Cerebellar nuclear complex (tissue), 1 donor: ENCODE measurements at places on chromosomes 2 and 18.

GRCh38 chr2:101486258-101486701 is 11.4 kb upstream of the RFX8 start:
- DNase-seq: no peak

- no peak for DNase-seq
Measured at GRCh38 chr2:74766780-74767179, 67.1 kb upstream of the HK2 start.

GRCh38 chr2:183195998-183196409 is 71.8 kb downstream of the NUP35 start:
- no peak for DNase-seq

DNA sequence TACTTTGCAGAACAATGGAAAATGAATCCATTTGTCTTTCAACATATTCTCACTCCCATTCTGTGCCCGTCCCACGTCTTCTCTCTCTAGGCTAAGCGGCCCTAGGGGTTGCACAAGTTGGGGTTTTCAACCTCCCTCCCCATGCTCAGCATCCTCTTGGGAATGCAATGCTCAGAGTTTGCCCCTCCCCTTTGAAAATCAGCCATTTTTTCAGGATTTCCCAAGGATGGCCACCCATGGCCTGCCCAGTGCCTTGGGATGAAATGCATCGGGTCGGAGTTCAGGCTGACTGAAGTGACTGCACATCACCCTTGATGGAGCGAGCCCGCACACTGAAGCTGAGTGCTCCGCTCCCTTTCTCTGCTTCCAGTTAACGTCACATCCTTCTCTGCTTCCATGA is 87.9 kb downstream of the TNS1 start:
- DNase-seq: no peak

- no peak for DNase-seq
Measured at GRCh38 chr2:98240786-98241398, 105.4 kb upstream of the CNGA3 start.

GRCh38 chr2:32553829-32554432 is 73.9 kb upstream of the TTC27 start:
- no peak for DNase-seq

- DNase-seq: no peak
Measured at GRCh38 chr2:166614503-166614902, 120.5 kb upstream of the SCN7A start.

DNA sequence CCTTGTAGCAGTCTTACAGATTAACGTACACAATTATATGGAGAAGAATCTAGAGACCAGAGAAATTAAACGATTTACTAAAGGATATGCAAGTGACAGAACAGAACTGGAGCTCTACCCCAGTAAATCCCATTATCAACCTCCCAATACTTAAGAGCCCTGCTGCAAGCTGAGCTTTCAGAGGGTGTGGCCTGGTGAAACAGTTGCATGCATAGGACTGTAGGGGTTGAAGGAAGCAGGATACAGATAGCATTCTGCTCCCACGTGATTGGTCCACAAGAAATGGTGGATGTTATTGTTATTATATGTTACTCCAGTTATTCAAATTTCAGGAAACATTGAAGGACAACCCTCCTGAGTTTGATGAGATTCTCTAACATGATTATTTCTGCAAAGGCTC is 210.8 kb upstream of the THUMPD2 start:
- no peak for DNase-seq

DNA sequence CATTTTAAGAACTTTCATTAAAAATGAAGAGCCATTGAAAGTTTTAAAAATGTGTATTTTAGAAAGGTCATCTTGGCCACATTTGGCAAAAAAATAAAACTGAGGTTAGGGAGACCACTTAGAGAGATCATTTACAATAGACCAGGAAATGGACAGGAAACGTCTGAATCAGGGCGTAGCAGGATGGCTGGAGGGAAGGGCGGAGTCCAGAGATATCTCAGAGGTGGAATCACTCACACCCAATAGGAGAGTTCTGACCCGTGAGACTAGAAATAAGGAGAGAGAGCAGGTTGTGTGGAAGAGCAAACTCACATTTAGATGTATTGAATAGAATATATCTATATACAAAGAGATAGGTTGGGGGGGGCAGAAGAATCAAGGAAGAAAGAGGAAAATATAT is 373.4 kb downstream of the METTL4 start:
- DNase-seq: no peak

DNA sequence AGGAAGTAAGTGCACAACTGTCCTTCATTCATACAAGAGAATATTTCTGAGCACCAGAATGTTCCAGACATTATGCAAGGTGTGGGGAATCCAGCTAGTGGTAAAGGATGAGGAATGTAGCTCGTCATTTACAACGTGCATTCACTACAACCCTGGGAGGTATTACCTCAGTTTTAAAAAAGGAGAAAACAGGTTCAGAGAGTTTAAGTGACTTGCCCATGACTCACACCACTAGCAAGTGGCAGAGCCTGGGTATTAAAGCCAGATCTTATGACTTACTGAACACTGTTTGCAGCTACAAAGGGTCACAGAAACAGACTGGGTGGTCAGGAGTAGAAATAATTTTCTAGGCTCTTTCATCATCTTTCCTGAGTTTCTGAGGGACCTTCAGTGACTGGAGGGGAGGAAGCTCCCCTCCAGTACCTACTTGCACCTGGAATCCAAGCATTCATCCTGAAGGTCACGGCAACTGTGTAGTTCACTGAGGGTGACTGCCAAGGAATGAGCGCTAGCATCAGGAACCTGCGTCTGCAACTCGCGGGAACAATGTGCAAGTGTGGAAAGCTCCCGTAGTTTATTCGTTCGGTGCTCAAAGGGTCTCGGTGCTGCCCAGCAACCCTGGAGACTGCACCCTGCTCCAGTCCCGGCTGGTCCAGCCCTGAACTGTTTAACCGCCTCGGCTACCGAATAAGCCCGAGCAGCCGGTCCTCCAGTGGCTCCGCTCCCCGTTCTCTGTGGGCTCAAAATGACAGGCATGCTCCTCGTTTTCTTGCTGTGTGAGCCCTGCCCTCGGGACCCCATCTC is 647 bp downstream of the CCDC121 start:
- DNase-seq: no peak

DNA sequence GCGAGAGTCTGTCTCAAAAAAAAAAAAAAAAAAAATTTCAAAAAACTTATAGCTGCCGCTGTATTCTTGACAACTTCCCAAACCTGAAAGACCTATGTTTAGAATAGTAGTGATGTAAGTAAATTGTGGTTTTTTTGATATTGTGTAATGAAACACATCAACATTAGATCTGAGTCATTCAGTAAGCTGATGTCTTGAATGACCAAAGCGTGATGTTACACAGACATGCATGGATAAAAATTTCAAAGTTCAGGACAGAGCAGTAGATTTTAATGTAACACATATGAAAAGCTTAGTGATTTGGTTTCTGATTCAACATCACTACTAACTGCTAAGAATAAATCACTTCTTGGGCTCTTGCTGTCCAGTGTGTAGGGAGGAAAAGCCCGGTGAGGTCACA is 69.3 kb upstream of the MEX3C start:
- DNase-seq: no peak

DNA sequence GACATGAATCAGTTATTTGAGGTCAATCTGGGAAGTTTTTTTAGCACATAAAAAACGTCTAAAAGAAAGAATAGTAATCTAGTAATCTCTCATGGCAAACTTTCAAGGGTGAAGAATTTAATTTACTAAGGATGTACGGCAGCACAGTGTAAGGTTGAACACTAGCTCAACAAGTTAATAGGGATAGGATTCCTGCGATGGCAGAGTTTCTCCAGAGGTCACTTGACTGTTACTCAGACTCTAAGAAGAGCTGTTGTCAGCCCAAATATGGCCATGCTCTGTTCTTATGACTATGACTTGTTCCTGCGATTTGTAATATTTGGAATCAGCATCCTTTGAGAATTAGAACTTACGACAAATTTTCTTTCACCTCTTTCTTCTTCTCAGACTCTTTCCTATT is 553.3 kb upstream of the TNP1 start:
- no peak for DNase-seq

GRCh38 chr2:100895402-100895801 is 75.5 kb downstream of the NPAS2 start:
- DNase-seq: no peak

DNA sequence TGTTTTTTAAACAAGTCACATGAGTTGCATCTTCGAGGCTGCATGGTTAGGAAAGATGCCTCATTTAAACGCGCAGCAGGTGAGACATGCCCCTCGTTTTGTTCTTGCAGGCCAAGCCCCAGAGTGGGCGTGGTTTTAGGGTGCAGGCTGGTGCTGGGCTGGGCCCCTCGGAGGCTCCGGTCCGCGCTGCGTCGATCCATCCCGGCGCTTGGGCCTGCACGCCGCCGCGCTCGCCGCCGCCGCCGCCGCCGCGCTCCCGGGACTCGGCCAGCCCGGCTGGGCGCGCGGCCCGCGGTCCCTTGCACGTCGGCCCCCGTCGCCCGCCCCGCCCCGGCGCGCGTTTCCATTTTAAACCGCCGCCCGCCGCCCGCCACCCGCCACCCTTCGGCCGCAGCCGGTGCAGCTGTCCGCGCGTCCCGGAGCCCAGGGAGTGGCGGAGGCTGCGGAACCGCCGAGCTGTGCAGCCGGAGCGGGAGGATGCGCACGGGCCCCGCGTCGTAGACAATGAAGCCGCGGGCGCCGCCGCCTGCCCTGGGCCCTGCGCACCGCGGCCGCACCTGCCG is 175.5 kb downstream of the AGAP1 start:
- no peak for DNase-seq

DNA sequence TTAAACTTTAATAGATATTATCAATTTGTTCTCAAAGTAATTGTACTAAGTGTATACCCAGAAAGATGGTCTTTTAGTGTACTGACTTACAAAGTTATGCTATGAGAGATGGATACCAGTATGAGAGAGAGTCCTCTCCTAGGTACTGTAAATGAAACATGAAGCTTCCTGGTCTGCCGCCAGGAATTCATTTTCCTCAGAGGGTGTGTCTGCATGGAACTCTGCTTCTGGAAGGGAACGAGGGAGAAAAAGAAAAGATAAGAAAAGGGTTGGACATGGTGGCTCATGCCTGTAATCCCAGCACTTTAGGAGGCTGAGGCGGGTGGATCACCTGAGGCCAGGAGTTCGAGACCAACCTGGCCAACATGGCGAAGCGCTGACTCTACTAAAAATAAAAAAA is 2.2 kb upstream of the SSB start:
- DNase-seq: no peak

DNA sequence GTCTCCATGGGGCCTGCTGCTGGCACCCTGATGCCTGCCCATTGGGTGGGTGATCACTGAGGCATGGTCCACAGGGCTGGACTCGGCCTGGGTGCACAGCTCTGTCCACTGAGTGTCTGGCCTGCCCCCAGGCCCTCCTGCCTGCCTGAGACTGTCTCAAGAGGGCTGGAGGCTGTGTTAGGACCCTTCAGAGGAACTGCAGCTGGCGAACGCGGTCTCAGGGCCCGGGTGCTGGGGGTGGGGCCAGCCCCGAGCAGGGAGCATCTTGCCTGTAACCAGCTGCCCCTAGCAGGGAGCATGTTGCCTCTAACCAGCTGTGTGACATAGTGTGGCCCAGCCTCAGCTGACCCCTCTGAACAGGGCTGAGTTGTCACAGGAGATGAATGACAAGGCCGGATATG is 50.0 kb downstream of the TWIST2 start:
- DNase-seq: no peak

GRCh38 chr18:71116535-71116934 is 827.7 kb downstream of the SOCS6 start:
- DNase-seq: no peak

GRCh38 chr18:59509481-59510442 is 150.7 kb upstream of the LMAN1 start:
- DNase-seq: no peak

DNA sequence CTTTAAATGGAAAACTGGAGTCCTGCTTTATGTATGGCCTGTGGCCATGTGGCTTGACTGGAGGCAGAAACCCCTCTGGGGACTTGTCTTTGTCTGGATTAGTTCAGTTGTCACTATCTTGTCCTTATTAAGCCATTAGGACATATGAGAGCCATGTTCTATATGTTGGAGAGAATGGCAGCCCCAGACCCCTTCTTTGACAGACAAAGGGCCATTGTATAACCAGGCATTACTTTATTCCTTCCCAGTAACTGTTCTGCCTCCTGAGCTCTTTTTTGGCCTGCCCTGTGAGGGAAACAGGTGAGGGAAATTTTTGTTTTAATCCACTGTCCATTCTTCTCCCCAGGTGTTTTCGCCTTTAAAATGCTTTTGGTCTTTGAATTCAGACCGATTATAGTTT is 43.3 kb downstream of the FSHR start:
- DNase-seq: no peak

DNA sequence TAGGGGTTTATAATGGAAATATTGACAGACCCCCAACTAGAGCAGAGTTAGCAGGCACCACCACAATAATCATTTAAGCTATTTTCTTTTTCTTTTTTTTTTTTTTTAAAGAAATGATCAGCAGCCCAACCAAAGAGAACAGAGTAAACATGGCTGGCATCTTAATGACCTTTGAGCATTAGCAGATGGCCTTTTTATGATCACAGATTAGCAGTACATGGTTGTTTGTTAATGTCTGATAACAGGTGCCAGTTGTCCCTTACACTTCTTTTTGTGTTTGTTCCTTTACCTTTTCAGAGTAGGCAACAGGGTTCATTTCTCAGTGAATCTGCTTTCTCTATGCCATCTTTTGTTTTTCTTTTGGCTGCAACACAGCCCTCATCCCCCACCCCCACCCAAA is 747.0 kb downstream of the BCL11A start:
- no peak for DNase-seq

DNA sequence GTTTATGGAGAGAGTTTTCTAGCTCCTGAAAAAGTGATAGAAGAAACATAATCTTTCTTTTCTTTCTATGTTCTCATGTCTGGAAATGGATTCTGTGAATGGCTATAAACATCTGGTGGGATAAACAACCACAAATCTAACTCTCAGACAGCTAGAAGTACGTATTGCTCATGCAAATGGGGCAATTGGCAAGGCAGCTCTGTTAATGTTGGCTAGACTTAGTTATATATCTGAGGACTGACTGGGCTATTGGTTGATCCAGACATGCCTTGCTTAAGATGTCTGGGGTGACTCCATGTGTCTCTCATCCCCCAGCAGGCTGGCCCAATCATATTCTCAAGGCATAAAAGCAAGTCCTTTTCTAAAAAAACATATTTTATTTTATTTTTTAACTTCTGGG is 939.2 kb upstream of the NRXN1 start:
- DNase-seq: no peak

GRCh38 chr2:203225423-203226039 is 13.3 kb upstream of the CYP20A1 start:
- DNase-seq: no peak

DNA sequence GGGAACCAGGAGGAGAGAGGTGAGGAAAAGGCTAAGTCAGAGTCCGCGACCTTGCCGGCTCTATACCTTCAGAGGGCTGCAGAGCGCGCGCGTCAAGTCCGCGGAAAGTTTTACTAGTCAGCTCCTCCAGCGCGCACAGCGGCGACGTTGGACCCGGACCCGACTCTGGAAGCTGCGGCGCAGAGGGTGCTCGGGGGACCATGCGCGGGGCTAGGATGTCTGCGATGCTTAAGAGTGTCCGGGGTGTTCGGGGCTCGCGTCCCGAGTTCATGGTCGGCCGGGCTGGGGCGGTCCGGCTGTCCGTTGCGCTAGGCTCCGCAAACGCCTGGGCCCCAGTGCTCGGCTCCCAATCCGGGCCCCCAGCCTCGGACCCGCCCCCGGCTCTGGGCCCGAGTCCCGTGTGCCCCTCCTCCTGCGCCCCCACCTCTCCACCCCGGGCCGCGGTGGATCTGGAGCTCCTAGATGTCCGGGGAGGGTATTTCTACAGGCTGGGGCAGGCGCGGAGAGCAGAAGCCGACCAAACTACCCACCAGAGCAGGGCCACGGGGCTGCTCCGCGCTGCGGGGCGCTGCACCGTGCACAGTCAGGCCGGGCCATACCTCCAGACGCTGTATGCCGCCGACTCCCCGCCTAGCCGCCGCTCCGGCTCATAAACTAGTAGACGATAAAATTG is at the start of gene LBX2:
Gene LBX2 (minus strand): TSS at position 337 of the 673 bp plus-strand sequence. CDS start 66 bp downstream, at position 271.
- no peak for DNase-seq

- DNase-seq: no peak
Measured at GRCh38 chr18:59833785-59834184, 66.0 kb upstream of the PMAIP1 start.
